HCT116 (cell line): ENCODE measurements at places on chromosomes 1 and 21. TPM values are rescaled to one million over a fixed set of nuclear protein-coding genes. Genes with fewer than 3 reads are reported as not detected.

S100A7A gene
- total RNA-seq = not detected

CFAP141 gene
- total RNA-seq = not detected

IGSF21 gene
- total RNA-seq = not detected

TNFRSF4 gene
- total RNA-seq = 0.37 TPM

RBM11 gene
- total RNA-seq = not detected

BGLAP gene
- 1.4 TPM for total RNA-seq

CBS gene
- 1.4 TPM for total RNA-seq

TMEM200B gene
- 11.3 TPM for total RNA-seq

- peaks cover 10% of the 10 kb centered on the region for H3K4me1 ChIP-seq
- H3K4me3 ChIP-seq = no peak overlapping the region
- peaks cover 11% of the 10 kb centered on the region; the same call in 1 of the 2 replicates for H3K36me3 ChIP-seq
- H3K27ac ChIP-seq = no peak overlapping the region
Observed at GRCh38 chr1:21271550-21271949, 18.7 kb downstream of the ECE1 start.

DNA sequence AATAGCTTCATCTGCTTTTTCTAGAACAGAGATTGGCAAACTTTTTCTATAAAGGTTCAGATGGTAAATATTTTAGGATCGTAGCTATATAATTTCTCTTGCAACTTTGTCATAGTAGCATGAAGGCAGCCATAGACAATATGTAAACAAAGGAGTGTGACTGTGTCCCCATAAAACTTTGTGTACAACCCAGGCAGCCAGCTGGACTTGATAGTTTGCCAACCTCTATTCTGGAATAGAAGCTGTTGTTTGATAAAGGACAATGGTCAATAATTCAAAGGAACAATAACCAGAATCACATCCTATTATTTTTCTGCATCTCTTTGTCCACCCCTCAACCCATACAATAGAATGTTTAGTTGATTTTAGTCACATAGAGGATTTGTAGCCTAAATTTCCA, 286.7 kb downstream of the LMX1A start:
- no peak overlapping the region for H3K4me3 ChIP-seq
- no peaks in the 10 kb centered on the region for H3K4me1 ChIP-seq
- no peaks in the 10 kb centered on the region for H3K36me3 ChIP-seq
- no peaks in the 10 kb centered on the region for H3K27me3 ChIP-seq
- H3K27ac ChIP-seq = no peak overlapping the region

GRCh38 chr1:2789164-2789985, 12.1 kb downstream of the TTC34 start:
- H3K27ac ChIP-seq = no peak overlapping the region
- no peaks in the 10 kb centered on the region for H3K27me3 ChIP-seq
- no peaks in the 10 kb centered on the region for H3K36me3 ChIP-seq
- H3K4me1 ChIP-seq = no peaks in the 10 kb centered on the region

DNA sequence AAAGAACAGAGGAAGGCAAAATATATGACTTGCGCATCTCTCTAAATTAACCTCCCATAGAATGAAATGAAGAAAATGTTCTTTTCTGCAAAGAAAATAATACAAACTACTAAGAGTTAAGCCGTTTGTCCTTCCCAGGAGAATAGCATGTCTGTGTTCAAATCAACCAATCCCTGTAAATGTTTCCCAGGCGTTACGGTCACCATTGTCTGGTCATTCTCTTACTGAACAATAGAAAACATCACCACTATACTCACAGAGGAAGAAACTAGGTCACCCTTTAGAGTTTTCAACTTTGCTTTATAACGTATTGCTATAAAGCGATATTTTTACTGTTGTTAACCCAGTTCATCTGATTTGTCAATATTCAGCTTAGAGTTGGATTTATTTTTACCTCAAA, 34.1 kb downstream of the COL11A1 start:
- no peaks in the 10 kb centered on the region for H3K27me3 ChIP-seq
- no peak overlapping the region for H3K27ac ChIP-seq
- H3K36me3 ChIP-seq = no peaks in the 10 kb centered on the region
- no peak overlapping the region for H3K4me3 ChIP-seq
- no peak for DNase-seq

- DNase-seq = no peak
- no peak overlapping the region for H3K27ac ChIP-seq
- no peak overlapping the region for H3K4me3 ChIP-seq
- H3K4me1 ChIP-seq = peaks cover 12% of the 10 kb centered on the region
Observed at GRCh38 chr1:211695135-211695816, 19.9 kb upstream of the NEK2 start.

DNA sequence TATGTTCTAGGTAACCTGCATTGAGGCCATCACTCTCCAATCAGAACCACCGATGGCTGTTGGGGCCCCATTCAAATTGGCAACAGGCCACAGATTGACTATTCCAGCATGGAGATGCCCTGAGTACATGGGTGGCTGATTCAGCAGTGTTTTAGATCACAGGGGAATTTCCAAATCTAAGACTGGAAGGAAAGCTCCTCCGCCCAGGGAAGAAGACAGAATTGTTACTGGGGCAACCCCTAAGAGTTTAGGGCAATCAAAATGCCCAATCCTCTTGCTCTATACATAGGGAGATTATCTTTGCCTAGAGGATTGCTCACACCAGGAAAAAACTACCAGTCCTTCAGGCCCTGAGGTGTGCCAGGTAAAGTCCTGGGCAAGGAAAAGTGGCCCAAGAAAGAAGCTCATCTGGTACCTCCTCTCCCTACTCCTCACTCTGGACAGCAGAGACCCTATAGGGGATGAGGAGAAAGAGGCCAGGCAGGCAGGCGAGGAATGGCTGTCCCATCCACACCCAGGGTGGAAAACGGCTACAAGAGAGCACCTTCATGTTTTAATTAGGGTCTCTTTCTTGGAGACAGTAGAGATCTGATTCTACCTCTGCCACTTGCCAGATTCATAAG, 5.8 kb downstream of the S100A8 start:
- DNase-seq = no peak
- no peaks in the 10 kb centered on the region for H3K36me3 ChIP-seq
- peaks cover 46% of the 10 kb centered on the region for H3K27me3 ChIP-seq
- H3K4me3 ChIP-seq = no peak overlapping the region

GRCh38 chr1:157968508-157968907, 24.9 kb upstream of the KIRREL1 start:
- H3K27me3 ChIP-seq = no peaks in the 10 kb centered on the region
- H3K36me3 ChIP-seq = no peaks in the 10 kb centered on the region
- H3K4me1 ChIP-seq = no peaks in the 10 kb centered on the region
- no peak overlapping the region for H3K4me3 ChIP-seq
- H3K27ac ChIP-seq = no peak overlapping the region

DNA sequence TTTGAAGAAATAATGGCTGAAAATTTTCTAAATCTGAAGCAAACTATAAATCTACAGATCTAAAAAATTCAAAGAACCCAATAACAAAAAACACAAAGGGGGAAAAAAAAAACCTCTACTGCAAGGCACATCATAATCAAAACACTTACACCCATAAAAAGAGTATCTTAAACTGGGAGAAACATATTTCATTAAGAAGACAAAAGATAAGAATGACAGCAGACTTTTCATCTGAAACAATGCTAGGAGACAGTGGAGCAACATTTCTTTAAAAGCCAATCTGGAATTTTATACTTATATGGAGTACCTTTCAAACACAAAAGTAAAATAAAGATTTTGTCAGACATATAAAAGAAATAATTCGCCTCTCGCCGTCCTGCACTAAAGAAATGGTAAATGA, 49.1 kb downstream of the COP1 start:
- no peaks in the 10 kb centered on the region for H3K4me1 ChIP-seq
- DNase-seq = no peak
- no peaks in the 10 kb centered on the region for H3K36me3 ChIP-seq
- no peak overlapping the region for H3K27ac ChIP-seq
- H3K27me3 ChIP-seq = no peaks in the 10 kb centered on the region

- DNase-seq = peak; percentile 47
- H3K4me1 ChIP-seq = no peaks in the 10 kb centered on the region
- no peak overlapping the region for H3K4me3 ChIP-seq
Observed at GRCh38 chr1:93061895-93062792, 16.9 kb upstream of the MTF2 start.

GRCh38 chr1:85330711-85331290, 54.4 kb upstream of the BCL10 start:
- no peak for DNase-seq
- peaks cover 54% of the 10 kb centered on the region for H3K4me1 ChIP-seq
- peak overlapping the region; percentile 15; the same call in 1 of the 2 replicates for H3K4me3 ChIP-seq
- no peaks in the 10 kb centered on the region for H3K36me3 ChIP-seq
- peak overlapping the region; percentile 42 for H3K27ac ChIP-seq
- H3K27me3 ChIP-seq = no peaks in the 10 kb centered on the region

GRCh38 chr1:150558761-150559655, 9.8 kb downstream of the ADAMTSL4 start:
- H3K27me3 ChIP-seq = no peaks in the 10 kb centered on the region
- H3K4me1 ChIP-seq = peaks cover 29% of the 10 kb centered on the region
- no peak overlapping the region for H3K4me3 ChIP-seq

DNA sequence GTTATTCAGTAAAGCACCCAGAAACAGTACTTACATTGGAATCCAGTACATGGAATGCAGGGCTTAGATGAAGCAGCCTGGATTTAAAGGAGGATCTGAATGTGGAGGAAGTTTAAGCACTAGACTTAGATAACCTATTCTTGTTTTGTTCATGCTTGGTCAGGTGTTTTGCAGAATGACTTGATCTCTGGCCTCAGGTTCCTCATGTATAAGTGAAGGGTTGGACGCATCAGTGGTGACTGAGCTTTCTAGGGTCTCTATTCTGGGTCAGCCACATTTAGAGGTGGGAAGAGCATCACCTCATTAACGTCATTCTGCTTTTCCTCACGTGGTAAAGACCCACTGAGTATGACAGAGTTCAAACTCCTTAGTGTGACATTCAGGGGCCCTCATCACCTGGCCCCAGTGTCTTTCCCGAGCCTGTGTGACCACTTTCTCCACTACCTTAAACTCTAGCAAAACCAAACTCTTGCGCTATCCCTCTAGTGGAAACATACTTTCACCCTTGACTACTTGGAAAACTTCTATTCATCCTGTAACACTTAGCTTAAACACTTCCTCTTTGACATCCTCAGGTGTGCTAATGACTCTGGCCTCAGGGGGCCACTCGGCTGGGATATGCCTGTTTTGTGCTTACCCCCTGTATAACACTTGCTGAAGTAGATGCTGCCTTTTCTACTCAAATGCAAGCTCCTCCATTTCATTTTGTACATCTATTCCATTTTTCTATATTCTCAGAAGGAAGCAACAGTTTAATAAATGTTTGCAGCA, 871 bp upstream of the ERICH3 start:
- no peak for DNase-seq
- peaks cover 15% of the 10 kb centered on the region for H3K27me3 ChIP-seq
- no peaks in the 10 kb centered on the region for H3K4me1 ChIP-seq
- H3K4me3 ChIP-seq = no peak overlapping the region
- no peak overlapping the region for H3K27ac ChIP-seq
- H3K36me3 ChIP-seq = no peaks in the 10 kb centered on the region

DNA sequence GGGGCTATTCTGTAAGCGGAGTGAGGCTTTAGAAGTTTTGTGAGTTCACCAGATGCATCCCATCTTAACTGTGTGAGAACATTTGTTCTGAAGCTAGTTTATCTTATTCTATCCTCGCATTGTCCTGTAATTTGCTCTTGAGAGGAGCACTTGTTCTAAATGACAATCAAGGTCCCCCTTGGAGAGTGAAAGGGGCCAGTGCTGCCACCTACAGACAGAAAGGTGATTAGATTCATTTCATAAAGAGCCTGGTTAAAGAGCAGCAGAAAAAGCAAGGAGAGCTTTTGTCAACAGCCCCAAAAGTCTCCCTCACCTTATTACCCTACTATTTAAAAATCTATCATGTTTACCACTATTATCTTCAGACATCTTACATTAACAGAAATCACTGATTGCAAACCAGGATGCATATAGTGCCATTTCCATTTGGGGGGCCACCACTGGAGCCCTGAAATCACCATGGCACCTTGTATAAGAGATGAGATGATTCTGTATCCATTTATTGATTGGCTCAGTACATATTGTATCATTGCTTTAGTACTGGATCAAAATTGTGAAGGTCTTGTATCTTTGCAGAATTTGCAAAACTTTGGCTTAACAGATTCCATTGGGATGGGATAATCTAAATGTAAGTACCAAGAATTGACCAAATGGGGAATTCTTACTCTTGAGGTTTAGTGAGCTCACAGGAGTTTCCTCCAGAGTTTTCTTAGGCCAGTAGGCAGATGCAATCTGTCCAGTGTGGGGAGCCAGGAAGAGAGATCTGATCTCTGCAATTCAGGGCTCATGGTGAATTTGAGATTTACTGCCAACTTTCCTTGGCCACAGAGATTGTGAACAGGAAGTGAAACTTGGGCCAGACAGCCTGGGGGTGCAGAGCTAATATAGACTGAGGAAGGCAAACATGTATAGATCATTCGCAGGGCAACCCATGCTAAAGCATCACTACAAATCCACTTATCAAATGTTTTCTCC, 64.3 kb upstream of the TRABD2B start:
- H3K4me1 ChIP-seq = no peaks in the 10 kb centered on the region
- H3K27me3 ChIP-seq = peaks cover 16% of the 10 kb centered on the region; the same call in 1 of the 2 replicates
- H3K27ac ChIP-seq = no peak overlapping the region
- H3K4me3 ChIP-seq = no peak overlapping the region

DNA sequence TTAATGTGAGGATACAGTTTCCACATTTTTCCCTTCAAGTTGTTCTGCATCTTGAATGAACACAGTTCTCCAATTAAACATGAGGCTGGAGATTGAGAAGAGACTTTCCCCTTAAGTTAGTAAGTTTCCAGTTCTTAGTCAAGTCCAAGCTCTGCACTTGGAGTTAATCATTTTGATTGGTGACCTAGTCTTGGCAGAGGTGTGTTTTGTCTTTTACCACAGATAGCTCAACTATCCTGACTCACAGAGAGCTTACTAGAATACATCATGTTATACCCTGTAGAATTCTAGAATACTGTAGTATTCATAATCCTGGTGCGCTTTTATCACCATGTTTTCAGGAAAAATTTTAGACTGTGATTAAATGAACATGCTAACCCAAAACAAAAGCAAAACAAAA, 129.2 kb downstream of the CYYR1 start:
- no peak for DNase-seq
- H3K27ac ChIP-seq = no peak overlapping the region
- no peak overlapping the region for H3K4me3 ChIP-seq
- no peaks in the 10 kb centered on the region for H3K4me1 ChIP-seq
- no peaks in the 10 kb centered on the region for H3K27me3 ChIP-seq
- no peaks in the 10 kb centered on the region for H3K36me3 ChIP-seq

- no peaks in the 10 kb centered on the region for H3K36me3 ChIP-seq
- H3K27ac ChIP-seq = no peak overlapping the region
- H3K4me3 ChIP-seq = no peak overlapping the region
Observed at GRCh38 chr1:15961492-15961891, 14.4 kb downstream of the ZBTB17 start.

DNA sequence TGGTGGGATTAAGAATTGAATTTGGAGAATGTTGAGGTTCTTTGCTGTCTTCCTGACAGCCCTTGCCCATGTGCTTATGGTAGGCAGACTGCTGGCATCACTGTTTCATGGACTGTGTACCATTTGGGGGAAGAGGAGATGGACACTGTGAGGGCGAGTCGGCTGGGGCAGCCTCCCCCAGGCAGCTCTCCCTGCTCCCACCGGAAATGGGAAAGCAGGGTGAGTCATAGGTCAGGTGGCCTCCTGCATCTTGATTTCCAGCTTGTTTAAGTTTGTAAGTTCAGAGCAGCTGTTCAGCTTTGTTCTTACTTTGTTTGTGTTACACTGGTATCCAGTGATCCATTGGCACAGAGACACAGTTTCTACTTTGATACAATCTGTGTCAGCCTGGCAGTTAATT, 87.2 kb upstream of the CNIH3 start:
- H3K27me3 ChIP-seq = no peaks in the 10 kb centered on the region
- no peaks in the 10 kb centered on the region for H3K36me3 ChIP-seq
- DNase-seq = no peak
- no peak overlapping the region for H3K27ac ChIP-seq
- peaks cover 18% of the 10 kb centered on the region for H3K4me1 ChIP-seq
